Hematopoietic multipotent progenitor cell treated with erythropoietin and hydrocortisone succinate and interleukin-3 and kit ligand, for 15 days (in vitro differentiated cells): ENCODE measurements at places on chromosomes 6 and 20.

DNA sequence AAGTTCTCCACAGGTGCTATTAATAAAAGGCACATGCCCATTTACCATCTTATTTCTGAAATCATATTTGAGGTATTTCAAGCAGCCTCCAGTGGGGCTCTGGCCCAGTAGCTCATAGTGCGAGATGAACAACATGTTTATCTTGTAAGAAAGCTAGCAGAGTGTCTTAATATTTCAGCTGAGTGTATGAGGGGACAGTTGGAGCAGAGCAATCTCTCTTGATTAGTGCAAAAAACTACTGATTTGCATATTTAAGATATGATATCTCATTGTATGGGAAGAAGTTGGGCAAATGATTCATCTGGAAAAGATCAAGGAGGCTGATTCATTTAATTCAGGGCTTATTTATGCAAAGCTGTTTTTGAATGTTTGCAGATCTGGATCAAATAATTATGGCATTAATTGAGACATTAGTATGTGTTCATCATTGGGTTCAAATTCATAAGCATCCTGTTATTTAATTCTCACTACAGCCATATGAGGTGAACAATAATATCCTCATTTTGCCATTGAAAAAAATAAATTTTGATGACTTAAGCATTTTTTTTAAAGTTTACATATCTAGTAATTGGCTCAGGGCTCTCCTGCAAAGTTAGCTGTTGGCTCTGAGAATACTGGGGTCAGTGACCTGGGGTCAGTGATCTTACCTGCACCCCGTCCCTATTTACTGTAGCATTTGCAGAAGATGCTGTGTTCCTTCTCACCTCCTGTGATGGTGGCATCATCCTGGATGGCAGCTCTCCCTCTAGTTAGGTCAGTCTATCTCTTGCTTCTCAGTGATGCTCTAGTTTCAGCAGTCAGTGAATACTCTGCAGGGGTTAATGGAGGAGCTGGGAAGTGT, 24.1 kb upstream of the GCLC start:
- no peak for DNase-seq

DNA sequence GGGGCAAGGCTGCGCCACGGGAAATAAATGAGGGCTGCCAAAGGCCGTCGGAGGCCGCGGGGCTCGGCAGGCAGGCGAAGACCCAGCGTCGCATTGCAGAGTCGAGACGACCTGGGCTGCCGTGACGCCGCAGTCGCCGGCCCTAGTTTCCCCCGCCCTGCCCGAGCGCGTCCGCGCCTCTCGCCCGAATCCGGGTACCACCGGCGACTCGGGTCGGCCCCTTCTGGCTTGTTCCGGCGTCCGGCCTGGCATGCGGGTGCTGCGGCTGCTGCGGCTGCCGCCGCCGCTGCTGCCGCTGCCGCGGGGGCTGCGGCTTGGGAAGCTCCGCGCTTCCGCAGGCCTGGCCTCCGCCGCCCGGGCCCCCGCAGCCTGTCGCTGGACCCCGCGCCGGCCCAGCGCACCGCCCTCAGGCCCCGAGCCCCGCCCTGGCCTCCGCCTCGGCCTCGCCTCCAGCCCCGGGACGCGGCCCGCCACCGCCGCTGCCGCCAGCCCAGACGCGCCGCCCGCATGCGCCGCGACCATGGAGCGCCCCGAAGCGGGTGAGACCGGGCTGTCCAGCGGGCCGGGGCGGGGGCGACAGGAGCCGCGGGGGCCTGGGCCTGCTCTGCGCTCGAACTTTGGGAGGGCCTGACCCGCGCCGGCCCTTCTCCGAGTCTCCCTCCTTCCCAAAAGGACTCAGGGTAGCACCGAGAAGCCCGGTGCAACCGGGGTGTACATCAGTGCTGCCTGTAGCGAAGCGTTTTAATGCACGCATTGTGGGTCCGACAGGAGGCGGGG, at the start of gene AKAP7:
Gene AKAP7 (plus strand): TSS at position 224 of the 777 bp plus-strand sequence. CDS start 297 bp downstream, at position 521.
- no peak for DNase-seq

DNA sequence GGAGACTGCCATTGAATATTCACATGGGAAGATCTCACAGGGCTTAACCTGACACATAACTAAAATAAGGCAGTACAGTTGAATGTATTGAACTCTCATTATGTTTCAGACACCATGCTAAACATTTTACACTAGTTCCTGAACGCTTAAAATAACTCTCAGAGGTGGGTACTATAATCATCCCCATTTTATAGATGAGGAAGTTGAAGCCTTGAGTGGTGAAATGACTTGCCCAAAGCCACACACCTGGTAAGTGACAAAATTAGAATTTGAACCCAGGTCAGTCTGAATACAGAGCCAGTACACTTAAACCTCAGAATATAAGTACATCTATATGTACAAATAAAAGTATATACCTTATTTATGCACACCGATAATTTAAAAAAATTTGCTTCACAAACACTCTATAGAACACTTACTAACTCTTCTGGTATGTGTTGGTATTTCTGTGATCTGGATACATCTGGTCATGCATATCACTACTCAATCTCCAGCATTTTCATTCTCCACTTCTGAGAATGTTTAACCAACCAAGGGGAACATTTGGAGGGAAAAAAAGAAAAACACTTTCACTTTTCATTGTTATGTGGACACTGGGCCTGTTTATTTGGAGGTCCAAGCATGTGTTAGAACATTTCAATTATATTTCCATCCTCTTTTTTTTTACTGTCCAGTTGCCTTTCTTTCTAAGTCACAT, 4.6 kb upstream of the BICRAL start:
- DNase-seq = no peak

DNA sequence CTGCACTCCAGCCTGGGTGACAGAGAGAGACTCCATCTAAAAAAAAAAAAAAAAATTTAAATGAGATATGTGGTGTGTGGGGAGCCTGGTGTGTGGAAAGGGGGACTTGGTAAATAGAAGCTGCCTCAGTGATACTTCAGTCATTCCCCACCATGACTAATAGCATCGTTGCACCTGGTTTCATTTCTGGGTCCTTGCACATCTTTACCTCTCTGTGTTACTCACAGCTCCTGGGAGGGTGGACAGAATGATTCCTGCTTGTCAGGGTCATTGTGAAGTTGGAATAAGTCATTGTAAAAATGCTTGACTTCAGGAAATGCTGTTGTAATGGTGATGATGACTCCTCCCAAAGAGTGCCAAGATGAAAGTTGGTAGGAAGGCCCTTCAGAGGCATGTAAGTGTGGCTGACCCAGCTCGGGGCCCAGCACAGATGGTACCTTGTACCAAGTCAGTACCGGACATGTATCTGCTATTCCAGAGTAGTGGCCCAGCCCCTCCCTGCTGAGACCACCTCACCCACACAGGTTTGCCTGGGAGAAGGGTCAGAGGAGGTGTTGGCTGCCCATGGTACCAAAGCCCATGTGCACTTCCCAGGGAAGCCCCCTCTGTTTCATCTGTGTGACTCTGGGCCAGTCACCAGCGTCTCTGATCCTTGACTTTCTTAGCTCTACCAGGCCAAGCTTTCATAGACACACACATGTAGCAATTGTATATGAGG, 48.4 kb downstream of the PLAGL2 start:
- no peak for DNase-seq

GRCh38 chr20:64254156-64254555, 1.4 kb upstream of the PCMTD2 start:
- DNase-seq = no peak

- DNase-seq = no peak
Measured at GRCh38 chr20:44596876-44597275, 14.5 kb downstream of the PKIG start.

DNA sequence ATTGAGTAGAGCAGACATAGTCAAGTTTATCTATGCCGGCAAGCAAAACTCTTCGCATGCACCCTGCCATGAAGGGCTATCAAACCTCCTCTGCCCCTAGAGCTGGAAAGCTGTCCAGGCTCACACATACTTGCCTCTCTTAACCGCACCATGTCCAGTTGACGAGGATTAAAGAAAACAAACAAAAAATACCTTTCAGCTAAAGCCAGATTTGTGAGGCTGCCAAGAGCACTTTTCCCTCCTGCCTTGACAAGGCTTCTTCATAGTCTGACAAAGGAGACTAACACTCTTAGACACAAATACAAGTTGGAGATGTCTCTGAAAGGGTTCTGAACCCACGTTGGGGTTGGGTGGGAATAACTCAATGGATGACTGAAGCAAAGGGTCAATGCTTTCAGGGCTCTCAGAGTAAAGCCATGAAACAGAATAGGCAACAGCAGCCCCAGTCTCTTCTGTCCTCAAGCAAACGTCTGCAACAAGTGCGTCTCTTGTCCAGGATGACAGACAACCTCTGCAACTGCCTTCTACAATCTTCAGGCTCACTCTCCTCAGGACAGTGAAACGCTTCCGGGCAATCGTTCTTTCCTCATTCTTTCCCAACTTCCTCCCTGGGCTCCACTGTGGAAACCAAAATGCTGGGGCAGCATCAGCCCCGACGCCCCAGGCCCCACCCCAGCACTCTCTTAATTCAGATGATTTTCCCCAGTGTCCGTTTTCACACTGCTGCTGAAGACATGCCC, 57.8 kb downstream of the AGPAT4 start:
- DNase-seq = no peak

DNA sequence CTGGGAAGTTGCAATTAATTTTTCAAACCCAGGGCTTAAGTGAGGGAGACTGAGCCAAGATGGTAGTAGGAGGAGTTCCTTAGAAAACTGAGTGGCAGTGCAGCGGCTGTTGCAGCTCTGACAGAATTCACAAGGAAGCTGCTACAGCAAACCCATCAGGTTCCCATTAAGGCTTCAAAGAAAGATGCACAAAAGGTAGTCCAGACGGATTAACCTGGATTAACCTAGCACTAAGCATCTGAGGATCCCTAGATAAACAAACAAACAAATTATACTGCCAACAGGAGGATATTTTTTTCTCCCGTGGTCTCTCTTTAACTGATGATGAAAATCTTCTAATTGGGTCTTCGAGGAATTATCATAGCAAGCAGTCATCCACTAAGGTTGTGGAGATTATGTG, 5.2 kb downstream of the TENT5A start:
- no peak for DNase-seq

GRCh38 chr6:104613416-104614001, 246.2 kb downstream of the HACE1 start:
- DNase-seq = no peak
